ENCODE measurements at places on chromosomes 1 and 21.
A peak's percentile ranks its signal among the peaks of the same experiment; 100 is the strongest.

- DNase-seq = no peak
Measured at GRCh38 chr1:165496501-165496900, 47.3 kb upstream of the LRRC52 start.

DNA sequence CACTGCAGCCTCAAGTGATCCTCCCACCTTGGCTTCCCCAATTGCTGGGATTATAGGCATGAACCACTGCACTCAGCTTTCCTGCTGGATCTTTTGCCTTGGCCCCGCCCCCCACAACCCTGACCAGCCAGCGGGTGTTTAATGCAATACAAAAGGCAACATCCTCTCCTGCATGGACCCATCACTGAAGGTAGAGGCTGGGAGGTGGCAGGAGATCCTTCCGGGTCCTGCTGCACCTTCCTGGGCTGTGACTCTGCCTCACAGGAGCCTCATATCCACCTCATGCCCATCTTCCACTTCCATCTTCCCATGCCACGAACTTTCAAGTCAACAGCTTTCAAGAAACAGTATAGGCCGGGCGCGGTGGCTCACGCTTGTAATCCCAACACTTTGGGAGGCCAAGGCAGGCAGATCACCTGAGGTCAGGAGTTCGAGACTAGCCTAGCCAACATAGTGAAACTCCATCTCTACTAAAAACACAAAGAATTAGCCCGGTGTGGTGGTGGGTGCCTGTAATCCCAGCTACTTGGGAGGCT lies 11.7 kb upstream of the WNT9A start:
- no peak for DNase-seq

DNA sequence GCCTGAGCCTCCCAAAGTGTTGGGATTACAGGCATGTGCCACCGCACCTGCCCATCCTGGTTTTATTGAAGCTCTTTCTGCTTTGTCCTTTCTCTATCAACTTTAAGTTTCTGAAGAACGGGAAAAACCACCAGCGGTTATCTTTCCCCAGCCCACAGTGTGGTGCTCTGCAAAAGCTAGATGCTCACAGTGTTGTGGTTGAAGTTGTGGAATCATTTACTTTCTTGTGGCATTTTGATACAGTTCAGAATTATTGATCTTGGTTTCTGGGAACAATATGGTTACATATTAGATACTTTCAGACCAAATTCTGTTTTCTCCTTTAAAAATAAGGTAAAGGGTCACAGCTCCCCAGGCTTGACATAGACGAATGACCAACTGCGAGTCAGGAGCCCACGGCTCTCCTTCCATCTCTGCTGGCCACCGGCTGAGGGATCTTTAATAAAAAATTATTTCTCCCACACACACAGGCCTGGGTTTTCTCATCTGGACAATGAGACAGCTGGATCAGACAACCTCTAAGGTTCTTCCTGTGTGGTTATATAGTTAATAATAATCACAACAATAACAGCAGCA lies 385.3 kb downstream of the SETD4 start:
- DNase-seq = no peak

DNA sequence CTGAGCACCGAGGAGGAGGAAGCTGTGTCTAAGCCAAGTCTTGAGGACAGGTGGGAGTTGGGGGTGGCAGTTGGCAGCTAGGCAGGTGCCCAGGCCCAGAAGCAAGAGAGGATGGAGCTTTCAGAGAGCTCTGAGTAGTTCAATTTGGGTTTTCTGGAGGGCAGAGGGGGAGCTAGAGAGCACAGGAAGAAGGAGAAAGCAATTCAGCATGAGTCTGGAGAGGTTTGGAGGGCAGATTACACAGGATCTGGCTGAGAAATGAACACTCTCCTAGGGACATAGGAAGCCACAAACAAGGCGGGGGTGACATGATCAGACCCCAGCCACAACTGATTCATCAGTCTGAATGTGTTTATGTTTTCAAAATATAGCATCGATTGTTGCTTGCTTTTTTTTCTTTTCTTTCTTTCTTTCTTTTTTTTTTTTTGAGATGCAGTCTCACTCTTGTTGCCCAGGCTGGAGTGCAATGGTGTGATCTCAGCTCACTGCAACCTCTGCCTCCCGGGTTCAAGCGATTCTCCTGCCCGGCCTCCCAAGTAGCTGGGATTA lies 23.8 kb downstream of the PTPRF start:
- DNase-seq = peak; percentile 56

DNA sequence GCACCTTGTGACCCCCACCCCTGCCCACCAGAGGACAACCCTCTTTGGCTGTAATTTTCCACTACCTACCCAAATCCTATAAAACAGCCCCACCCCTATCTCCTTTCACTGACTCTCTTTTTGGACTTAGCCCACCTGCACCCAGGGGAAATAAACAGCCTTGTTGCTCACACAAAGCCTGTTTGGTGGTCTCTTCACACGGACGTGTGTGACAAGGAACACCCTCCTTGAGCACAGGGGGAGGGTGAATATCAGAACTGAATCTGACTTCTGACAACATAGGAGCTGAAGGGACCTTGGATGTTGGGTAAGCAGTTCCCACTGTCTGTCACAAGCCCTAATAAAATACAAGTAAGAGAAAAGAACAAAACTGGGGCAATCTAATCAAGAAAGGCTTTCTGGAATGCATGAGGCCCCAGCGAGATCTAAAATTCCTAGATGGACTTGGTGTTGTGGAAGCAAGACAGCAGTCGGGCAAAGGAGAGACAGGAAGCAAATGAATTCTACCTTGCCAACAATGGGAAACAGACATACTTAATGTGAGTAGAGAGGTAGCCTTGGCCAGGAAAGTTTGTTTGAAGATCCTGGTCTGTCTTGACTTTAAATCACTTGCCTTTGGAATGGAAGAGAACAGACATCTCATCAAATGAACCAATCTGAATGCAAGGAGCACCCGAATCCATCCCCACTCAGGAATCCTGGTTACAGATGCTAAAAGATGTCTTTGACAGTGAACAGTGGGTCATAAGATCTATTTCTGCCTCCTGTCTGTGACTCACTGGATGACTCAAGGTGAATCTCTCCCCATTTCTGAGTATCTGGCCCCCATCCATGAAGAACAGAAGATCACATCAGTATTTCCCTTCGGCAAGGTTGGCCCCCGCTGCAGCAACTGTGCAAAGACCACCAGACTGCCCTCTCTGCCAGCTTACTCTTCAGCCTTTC lies 53.3 kb downstream of the OLFML3 start:
- DNase-seq = no peak

- peak; percentile 44 for DNase-seq
Measured at GRCh38 chr1:25800703-25801377, 847 bp downstream of the SELENON start.

DNA sequence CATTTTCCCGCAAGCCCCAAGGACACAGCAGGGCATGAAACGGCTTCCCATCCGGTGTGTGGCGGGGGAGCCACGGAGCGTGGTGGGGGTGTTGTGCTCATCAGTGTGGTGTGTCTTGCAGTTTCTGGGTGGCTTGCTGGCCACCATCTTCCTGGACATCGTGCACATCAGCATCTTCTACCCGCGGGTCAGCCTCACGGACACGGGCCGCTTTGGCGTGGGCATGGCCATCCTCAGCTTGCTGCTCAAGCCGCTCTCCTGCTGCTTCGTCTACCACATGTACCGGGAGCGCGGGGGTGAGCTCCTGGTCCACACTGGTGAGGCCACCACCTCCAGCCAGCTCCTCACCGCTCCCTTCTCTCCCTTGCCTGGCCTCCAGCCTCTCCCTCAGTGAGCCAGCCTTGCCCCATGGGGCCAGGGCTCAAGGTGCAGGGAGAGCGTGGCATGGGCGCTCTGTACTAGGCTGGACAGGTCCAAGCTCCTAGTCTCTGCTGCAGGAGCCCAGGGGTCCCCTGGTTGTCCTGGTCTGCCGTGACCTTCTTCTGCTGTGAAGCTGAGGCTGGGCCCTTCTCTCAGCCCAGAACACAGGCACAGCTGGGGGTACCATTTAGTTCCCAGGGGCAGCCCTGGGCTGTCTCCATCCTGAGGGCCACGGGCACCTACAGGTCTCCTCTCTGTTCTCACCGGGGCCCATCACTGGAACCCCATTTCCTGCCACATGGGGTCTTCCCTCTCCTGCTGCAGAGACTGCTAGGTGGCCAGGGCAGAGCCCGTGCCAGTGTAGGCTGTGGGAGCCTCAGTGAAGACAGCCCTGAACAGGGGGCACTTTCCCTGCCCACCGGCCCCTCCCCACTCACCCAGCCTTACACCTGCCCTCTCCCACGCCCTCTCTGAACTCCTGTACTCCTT lies 12.6 kb downstream of the AGTRAP start:
- DNase-seq = no peak

Measured in iPS-NIHi11 (cell line).